ENCODE measurements at places on chromosomes 4 and X.

GRCh38 chrX:40154250-40154852 lies 56.6 kb upstream of the BCOR start:
- peak; percentile 59 for DNase-seq

- peak; percentile 57 for DNase-seq
Measured at GRCh38 chr4:110508827-110509710, 33.1 kb downstream of the ENPEP start.

DNA sequence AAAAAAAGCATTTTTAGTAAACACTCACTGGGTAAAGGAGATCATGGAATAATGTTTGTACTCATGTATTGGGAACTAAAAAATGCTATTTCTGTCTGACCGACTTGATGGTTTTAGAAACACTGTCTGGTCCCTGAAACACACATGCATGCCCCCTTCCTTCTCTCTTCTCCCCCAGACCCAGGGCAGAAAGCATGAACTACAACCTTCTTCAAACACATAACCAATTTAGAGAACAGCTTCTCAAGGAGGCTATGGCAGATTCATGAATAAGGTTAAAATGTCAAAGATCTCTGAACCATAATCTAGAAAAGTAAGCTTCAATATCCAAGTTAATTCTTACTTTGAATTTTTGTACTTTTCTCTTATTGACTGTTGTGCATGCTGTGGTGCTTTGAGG lies 6.0 kb downstream of the CCNA2 start:
- DNase-seq: no peak

GRCh38 chr4:29319663-29320340 lies 1400.4 kb upstream of the PCDH7 start:
- no peak for DNase-seq

DNA sequence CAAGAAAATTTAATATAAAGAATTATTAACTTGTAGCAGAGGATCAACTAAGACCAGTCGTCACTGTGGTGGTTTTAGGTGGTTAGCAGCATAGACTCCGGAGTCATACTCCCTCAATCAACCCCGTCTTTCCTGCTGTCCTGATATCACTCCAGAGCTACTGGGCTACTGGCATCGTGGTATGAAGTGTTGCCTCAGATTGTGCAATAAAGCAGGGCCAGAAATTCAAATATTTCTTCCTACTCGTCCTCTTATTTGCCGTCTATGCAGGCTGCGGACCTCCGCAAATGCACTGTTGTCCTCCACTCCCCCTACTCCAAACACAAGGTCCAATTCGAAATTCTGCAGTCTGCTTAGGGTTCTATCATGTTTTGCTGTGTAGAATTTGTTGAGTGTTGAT lies 1.2 kb upstream of the MAGEA10 start:
- no peak for DNase-seq

DNA sequence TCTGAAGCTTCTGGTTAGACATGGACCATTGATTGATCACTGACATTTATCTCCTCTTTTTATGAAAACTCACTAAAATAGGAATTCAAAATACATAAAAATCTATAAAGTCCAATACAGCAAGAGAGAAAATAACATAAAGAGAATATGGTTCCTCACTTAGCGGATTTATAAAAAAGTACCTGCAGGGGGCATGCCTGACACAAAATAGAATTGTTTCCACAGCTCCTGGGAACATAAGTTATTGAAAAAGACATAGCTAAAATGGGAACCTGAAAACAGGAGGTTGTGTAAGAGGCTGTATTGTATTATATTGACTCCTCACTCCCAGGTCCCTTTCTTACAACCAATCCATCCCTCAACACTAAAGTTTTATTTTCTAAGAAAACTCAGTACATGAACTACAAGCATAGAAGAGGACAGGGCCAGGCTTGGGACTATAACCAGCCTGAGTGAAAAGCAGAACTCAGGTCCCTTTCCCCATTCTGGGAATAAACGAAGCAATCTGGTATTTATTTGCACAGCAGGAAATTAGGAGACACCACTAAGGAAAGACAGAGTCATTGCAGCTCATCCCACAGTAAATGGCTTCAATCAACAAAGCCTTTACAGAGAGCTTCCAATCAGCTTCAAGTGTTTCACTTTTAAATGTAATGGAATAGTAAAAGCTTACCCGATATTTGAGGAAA lies 121.1 kb upstream of the NDST4 start:
- peak; percentile 6 for DNase-seq

DNA sequence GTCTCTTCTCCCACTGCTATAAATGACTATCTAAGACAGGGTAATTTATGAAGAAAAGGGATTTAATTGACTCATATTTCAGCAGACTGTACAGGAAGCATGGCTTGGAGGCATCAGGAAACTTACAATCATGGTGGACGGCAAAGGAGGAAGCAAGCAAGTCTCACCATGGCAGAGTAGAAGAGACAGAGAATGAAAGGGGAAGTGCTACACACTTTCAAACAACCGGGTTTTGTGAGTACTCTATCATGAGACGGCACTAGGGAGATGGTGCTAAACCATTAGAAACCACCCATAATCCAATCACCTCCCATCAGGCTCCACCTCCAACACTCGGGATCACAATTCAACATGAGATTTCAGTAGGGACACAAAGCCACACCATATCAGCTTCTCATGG lies 11.1 kb downstream of the UBE2NL start:
- no peak for DNase-seq

All from ELR (cell line).